Stimulated activated CD8-positive, alpha-beta memory T cell treated with anti-CD3 and anti-CD28 coated beads, Interleukin-2, amount 100 ng/mL, for 1 hour (primary cell): ENCODE measurements at places on chromosomes 2 and 18.

DNA sequence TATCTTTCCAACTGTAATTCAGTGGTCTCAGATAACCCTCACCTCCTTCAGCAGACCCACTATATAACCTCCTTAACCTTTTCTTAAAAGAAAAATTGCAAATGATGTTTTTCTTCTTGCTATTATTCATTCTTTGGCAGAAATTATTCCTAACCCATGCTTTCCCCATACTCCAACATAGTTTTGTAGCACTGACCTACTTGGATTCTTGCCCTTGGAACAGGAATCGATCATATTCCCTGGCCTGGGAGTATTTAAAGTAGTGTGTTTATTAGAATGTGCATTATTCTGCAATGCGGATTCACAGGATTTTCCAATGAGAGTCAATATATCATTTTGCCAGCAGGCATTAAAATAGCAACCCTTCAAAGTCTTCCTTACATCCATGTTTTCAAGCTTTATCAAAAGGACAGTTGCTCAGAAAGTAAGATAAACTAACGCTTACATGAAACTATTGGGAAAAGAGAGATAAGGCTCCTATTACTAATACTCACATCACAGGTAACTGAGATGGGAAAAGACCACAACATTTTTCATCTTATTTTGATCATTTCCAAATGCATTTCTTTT lies 37.4 kb downstream of the CHN1 start:
- no peak for DNase-seq

DNA sequence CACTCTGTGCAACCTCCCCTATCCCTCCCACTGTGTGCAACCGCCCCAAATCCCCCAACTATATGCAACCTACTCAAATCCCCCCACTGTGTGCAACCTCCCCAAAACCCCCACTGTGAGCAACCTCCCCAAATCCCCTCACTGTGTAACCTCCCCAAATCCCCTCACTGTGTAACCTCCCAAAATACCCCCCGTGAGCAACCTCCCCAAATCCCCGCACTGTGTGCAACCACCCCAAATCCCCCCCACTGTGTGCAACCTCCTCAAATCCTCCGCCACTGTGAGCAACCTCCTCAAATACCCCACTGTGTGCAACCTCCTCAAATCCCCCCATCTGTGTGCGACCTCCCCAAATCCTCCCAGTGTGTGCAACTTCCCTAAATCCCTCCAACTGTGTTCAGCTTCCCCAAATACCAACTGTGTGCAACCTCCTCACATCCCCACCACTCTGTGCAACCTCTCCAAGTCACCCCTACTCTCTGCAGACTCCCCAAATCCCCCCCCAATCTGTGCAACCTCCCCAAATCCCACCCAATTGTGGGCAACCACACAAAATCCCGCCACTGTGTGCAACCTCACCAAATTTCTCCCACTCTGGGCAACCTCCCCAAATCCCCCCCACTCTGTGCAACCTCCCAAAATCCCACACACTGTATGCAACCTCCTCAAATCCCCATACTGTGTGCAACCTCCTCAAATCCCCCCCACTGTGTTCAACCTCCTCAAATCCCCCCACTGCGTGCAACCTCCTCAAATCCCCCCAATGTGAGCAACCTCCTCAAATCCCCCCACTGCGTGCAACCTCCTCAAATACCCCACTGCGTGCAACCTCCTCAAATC lies 114.1 kb downstream of the TPO start:
- no peak for DNase-seq

DNA sequence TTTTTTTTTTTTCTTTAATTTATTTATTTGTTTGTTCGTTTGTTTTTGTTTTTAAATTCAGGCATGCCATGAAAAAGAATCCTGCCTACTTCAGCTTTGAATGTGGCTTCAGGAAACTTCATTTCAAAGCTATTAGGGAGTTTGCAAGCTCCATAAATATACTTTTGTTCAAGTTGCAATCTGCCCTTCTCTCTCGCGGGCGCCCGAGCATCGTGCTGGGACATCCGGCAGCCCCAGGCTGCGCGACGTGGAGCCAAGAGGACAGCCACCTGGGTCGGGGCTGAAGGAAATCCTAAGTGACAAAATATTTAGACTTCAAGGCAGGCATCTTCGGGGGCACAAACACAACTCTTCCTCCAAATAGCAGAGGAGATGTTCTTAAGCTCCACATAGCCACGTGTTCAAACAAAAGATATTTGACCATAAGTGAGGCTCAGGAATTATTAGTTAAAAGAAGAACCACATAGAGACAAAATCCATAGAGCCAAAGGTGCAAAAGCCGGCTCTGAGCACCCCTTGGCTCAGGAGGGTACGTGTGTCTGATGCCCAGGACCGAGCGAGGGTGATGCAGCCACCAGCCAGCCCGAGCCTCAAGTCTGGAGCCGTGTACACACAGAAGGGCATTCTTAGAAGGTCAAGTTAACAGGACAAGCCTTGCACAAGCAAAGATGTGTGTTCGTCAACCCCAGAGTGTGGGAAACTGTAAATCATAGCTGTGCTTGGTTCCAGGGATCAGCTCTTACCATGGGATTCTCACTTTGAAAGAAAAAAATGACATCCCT lies 256.5 kb upstream of the SALL3 start:
- no peak for DNase-seq

- DNase-seq, result no peak
Measured at GRCh38 chr2:133489641-133490410, 78.4 kb downstream of the NCKAP5 start.
